ELF-1 (cell line): ENCODE measurements at places on chromosomes 7 and 10.

DNA sequence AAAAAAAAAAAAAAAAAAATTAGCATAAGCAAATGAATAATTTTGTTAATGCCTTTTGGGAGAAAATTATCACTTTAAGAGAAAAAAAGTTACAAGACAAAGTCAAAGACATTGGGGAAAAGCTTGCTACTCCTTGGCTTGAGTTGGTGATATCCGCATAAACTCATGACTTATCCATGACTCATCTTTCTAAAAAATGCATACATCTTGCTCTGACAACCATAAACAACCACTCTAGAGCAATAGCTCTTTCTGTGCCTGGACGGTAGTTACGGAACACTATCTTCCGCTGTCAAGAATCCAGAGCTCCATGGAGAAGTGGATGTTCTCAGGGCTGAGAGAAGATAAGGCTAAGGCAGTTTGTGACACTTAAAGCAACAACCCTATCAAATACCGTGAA lies 281.1 kb upstream of the PFKP start:
- DNase-seq: no peak

- DNase-seq: no peak
Measured at GRCh38 chr7:78284945-78285344, 486.4 kb downstream of the PHTF2 start.

DNA sequence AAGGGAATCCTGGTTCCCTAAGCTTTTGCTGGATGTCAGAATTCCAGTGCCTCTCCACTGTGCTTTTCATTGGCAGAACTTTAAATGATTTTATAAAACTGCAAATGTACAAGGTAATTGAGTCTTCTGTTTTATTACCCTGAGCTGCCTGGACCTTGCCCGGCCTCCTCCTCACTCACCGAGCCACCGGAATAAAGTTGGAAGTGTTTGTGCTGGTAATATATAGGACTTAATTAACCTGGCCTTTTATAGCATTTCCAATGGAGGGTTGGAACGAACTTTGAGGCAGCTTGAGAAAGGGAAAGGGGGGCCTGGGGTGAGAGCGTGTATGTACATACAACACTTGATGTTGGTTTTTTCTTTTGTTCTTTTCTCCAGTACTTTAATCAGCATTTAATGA lies 43.4 kb downstream of the ZNF503 start:
- no peak for DNase-seq

DNA sequence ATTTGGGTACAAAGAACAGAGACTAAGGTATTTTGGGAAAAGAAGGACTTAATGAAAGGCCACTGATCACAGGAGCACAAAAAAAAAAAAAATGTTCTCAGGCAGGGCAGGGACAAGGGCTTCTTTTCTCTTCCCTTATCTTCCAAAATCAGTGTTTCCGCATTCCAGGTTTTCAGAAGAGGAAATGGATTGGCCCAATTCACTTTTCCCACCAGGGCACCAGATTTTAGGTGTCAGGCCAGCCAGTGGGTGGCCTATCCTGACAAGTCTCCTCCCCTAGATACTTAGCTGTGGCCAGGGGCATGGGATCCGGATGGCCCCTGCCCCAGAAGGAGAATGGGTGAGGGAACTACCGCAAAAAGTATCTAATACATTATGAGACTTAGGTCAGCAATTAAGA lies 88.9 kb upstream of the WAC start:
- DNase-seq: peak; percentile 90

GRCh38 chr7:92586841-92587240 lies 3.3 kb downstream of the FAM133B start:
- DNase-seq: no peak

DNA sequence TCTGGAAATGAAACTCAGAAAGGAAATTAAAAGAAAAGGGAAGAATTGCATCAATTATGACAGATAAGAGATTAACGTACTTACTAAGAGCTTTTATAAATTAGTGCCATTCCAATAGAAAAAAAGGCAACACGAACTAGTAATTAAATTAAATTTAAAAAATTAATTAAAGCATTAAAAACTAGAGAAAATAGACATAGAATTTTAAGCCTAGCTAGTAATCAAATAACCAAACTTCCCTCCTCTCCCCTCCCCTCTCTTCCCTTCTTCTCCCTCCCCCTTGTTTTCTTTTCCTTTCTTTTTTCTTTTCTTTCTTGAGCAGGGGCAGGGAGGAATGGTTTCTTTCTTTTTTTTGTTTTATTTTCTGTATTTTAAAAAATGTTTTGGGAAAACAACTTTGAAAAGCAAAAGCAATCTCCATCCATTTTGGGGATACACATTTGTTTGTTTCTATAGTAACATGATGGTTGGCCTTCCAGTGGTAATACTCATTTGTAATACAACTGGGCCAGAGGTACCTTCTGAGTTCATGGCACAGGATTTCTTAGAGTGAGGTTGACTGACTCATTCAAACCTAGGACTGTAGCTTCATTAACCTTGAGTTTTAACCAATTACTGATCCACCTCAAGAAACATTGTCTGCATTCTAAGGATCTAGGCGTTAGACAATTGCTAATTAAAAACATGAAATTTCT lies 132.6 kb downstream of the ST7 start:
- no peak for DNase-seq

- no peak for DNase-seq
Measured at GRCh38 chr7:40194745-40195144, 59.9 kb downstream of the SUGCT start.

DNA sequence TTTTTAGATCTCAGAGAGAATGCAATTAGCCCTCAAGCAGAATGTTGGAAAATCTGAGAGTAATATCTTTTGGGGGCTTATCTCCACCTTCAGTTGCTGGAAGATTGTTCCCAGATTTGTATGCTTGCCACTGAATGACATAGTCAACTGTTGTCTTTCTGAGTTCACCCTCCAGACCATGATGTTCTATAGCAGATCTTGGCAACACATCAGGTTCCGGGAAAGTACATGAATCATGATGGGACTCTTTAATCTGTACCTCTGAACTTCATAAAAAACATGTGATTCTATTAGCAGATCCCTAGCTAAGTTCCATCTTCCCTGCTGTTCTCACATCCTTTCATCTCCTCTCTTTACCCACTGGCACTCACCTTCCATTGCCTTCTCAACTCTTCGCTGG lies 68.9 kb downstream of the PLCE1 start:
- no peak for DNase-seq

DNA sequence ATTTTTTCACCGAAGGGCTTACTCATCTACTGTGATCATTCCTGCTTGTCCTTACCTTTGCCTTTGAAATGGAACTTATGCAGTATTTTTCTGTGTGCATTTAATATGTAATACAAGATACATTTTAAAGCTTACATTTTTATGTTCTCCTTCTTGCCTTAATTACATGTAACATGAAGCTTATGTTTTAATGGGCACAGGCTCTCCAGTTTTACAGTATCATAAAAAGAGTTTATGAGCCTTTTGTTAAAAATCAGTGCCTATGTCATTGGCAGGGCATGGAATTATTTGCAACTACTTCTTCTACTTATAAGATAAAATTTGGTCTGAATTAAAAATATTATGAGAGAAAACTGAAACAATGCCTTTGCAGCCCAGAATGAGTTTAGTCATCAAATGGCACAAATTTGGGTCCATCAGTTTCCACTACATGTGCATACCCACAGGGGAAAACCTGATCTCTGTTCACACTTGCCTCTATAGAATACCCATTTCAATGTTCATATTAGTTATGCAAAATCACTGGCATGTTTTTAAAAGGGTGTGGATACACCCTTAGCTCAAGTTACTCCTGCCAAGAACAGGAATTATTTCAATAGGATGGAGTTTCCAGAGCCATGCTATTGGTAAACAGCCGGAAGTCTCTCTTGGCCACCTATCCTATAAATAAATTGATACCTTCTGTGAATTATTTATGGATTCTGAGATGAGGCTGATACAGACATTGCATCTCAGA lies 27.9 kb upstream of the WNT16 start:
- DNase-seq: no peak

DNA sequence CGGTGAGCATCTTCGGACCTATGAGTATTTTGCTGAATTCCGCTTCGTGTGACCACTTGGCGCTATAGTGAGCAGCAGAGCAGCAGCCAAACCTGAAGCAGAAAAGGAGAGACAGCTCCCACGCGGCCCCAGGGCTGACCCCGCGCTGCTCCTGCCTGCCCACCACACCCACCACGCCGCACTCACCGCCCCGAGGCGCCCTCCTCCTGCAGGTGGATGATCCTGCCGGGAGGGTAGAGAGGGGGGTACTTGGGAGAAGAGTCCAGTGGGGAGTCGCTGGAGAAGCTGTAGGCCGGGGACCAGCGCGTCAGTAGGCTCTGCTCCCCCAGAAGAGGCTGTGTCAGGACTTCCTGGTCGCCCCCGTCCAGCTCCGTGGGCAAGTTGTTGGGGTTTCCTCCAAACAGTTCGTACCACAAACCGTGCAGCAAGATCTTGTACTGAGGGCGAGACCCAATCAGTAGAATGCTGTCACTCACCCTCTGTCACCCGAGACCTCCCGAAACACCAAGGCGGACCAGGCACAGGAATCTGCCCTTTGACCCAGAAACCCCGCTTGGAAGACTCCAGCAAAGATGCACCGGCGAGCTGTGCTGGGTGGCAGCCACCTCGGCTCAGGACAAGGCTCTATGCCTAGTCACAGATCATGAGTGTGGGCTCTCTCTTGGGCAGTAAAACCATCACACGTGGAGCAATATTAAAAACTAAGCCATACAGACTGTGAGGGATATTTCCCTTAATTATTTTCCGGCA lies 37.6 kb downstream of the DAGLB start:
- DNase-seq: peak; percentile 49

DNA sequence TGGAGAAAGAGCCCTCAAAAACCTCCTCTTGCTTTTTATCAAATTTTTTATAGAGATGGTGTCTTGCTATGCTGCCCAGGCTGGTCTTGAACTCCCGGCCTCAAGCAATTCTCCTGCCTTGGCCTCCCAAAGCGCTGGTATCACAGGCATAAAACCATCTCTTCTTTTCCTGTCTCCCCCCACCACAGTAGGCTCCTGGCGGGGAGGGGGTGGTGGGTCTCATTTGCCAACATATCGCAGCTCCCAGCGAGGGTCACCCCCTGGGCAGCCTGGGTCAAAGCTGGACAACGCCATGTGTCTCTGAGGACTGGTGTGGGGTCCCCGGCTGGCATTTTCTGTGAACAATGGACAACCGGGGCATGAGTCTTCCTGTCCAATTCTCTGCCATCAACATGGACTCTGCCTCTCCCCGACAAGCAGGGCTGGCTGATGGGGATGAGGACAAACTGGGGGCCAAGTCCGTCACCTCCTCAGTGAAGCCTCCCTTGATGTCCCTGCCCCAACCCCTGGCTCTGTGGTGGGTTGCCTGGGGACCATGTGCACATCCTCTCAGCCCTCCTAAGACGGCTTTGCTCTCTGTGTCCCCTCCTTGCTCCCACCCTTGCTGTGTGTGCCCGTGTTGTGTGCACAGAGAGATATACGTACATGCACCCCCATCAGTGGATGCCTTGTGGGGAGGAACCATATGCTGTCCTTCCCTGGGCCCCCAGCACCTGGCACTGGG lies 86.4 kb upstream of the GNA12 start:
- DNase-seq: no peak

- no peak for DNase-seq
Measured at GRCh38 chr7:8143151-8143874, 118.7 kb downstream of the ICA1 start.

DNA sequence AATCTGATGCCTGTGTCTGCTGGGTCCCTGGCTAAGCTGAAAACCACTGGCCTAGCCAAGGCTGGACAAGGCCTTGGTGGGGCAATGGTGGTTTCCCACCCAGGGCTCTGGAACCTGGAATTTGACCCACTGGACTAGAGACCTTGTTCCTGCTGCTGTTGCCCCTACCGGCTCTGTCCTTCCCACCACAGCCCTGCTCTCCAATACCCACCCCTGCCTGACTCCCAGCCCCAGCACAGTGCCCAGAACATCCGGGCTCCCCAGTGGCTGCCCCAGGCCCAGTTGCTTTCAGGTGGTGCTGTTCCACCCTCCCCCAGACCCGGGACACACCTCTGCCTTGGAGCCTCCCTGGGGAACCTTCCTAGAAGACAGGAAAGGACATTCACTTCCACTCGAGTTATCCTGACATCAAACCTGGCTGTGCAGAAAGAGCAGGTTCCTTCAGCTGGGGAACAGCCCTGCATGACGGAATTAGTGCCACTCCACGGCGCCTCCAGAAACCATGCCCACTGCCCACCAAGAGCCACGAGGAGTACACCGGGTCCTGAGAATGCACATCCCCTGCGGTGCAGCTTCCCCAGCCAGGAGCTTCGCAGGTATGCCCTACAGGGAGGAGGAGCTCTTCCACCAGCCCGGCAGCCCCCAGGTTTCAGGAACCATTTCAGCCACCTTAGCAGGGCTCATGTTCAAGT lies 152.8 kb downstream of the OAT start:
- no peak for DNase-seq

DNA sequence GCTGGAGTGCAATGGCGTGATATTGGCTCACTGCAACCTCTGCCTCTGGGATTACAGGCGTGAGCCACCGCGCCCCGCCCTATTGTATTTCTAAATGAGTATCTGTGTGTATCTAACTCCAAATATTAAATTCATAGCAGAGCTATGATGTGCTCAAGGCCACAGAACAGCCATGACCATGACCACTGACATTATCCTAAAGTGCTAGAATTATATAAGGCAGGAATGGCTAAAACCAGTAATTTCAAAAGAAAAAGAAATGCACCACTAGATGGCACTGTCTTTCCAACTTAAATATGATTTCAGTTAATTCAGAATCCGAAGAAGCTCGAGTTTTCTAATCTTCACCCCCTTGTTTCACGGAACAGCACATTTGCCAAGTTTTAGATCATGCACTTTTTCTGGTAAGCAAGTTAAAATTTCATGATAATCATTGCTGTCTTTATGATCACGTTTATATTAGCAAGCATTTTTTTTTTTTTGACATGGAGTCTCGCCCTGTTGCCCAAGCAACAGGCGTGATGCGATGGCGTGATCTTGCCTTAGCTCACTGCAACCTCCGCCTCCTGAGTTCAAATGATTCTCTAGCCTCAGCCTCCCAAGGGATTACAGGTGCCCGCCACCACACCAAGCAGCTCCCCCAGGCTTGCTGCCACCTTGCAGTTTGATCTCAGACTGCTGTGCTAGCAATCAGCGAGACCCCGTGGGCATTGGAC lies 65.3 kb downstream of the OR13A1 start:
- peak; percentile 70 for DNase-seq

DNA sequence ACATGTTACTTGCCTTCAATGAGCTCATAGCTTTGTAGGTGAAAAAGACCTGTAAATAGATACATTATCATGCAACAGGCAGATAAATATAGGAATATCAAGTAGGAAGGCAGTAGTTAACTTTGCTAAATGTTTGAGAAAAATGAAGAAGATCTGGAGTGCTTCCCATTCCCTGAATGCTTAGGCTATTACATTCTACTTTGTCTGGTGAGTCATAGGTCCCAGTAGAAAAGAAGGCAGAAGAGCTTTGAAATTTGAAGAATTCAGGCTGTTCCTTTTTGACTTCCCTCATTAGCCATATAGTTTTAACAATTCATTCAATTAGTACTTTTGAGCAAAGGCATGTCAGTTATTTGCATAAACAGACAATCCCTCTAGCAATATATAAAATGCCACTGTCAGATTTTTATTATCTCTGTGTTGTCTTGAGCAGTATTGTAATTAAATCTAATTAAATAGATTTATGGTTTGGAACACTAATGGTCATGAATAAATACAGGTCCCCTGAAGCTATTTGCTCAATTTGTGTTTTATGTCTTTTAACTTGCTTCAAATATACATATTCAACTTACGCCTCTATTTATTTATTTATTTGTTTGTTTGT lies 875.0 kb downstream of the REEP3 start:
- no peak for DNase-seq

GRCh38 chr10:31358688-31359330 lies 39.8 kb downstream of the ZEB1 start:
- DNase-seq: no peak

GRCh38 chr10:5545778-5546710 lies 21.3 kb downstream of the CALML3 start:
- peak; percentile 49 for DNase-seq
